NCI-H187 (cell line): ENCODE measurements at places on chromosomes 1 and 21.

GRCh38 chr21:26540651-26541050, 32.4 kb downstream of the CYYR1 start:
- no peak for DNase-seq

GRCh38 chr1:23407016-23407630, 17.4 kb downstream of the TCEA3 start:
- no peak for DNase-seq

GRCh38 chr1:161954466-161954865, 69.2 kb downstream of the OLFML2B start:
- no peak for DNase-seq

DNA sequence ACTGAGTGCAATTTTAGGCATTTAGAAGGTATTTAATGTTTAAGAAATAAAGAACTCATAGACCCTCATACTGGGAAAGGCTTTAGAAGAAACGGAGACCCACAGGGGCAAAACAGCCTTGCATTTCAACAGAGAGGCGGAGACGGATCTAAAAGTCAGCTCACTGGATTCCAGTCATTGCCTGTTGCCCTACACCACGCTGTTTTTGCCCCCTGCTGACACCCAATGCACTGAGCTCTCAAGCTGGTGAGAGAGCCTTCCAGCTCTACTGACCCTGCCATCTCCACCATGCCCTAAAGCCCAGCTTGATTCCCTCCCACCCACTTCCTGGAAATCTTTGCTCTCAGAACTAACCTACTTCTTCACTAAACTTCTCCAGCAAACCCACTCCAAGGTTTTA, 7.2 kb upstream of the TRAF3IP3 start:
- no peak for DNase-seq

DNA sequence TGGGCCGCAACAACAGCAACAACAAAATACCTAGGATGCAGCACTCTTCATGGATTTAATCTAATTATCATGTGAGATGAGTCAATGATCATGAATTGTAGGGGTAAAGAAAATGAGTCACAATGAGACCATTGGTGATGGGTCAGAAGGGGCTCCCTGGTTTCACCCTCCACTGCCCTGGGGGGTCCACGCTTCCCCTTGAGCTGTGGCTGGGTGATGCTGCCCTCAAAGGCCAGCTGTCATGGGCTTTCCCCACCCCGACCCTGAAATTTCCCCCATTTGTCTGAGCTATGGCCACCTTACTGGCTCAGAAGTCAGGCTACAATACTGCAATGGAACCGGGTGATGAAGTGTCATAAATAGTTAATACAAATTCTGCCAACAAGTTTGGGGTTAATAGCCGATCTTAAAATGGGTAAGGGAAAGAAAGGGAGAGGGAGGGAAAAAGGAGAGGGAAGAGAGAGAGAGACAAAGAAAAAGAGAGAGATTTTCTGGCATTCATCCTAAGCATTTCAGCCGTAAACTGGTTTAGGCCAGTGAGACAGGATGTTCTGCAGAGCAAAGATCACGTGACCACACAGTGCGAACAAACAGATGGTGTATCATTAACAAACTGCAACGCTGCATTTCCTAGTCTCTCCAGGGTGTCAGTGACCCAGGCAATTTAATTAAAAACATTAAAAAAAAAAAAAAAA, 143.4 kb upstream of the ERRFI1 start:
- peak; percentile 13 for DNase-seq

DNA sequence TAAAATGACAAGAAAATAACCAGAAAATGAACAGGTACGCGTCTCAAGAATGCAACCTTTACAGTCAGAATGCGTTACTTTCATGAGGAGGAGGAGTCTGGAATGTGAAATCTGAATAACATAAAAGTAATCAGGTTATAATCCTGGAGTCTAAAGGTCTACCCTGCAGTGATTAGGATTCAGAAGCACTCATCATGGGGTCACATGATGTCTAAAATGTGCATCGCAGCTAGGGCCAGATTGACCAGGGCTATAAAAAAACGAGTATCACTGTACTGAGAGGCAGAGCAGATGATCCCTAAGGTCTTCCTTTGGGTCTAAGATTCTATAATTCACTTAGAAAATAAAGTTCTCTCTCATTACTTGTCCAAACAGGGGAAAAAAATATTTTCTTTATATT, 7.4 kb downstream of the EIF2D start:
- DNase-seq, result no peak
